Epithelial cell of proximal tubule (primary cell): ENCODE measurements at places on chromosomes 5 and 9. TPM values are rescaled to one million over a fixed set of nuclear protein-coding genes. Genes with fewer than 3 reads are reported as not detected.
A peak's percentile ranks its signal among the peaks of the same experiment; 100 is the strongest.

MRPS27 gene
- total RNA-seq, result 54.4 and 86.3 TPM in 2 replicates

ENHO gene
- 0.22 and 0.75 TPM in 2 replicates for total RNA-seq

TLX3 gene
- total RNA-seq, result 0.87 TPM in 1 of 2 replicates, not detected in the other

DNA sequence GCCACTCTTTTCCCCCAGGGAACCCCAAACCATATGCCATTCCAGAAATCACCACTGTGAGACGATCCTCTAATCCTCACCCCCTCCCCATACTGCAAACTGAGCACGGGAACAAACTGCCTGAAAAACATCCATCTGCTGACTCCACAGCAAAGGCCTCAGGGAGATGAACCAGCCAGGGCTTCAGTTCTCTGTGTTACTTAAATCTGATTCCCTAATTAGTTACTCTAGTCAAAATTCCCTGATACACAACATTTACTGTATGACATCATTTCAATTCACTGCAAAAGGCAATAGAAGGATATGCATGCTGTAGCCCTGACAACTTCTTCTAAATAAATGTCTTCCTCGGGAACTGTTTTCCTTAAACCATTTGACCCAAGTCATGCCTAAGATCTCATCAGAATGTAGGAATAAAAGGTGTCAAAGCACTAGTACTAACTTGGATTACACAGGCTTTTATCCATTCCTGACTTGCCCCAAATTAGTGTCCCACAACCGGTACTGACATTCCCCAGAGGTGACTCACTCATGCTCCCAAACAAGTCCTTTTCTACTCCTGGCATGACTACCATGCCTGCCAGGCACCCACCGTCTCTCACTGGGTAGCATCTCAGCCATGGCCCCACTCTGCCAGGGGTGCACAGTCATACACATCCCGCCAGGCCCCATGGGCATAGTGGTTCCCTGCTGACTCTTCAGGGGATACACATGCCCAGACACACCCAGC, 35.0 kb downstream of the MTX3 start:
- DNase-seq, result no peak

DNA sequence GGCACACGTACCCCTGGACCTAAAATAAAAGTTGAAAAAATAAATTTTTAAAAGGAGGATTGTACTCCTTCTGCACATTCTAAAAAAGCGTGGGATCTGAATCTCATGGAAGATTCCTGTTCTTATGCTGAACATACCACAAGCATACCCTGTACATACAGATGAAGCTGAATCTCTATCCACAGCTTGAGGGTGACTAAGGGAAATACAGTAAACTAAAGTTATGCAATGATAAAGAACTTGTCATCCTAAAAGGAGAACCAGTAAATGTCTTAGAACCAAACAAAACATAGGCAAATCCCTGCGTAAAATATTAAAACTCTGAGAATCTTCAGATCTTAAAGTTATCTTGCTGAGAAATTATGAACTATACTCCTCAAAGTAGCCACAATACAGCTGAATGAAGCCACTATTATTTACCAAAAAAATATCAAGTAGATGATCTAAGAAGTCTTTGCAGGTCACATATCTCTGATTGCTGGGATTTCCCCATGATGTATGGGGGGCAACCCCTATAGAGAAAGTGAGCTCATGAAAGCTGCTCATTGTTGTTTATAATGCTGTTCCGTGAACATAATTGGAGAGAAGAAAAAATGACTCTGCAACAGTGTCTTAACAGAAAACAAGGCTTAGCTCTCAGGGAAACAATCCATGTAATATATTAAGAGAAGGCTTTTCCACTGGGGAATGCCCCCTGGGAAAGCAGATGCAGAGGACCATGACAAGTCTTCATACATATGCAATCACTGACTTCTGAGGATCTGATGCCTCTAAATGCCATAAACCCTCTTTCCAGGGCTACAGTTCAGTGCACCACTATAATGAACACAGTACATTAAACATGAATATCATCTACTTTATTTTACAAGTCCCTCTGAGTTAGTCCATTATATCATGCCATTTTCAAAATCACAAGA, 210.1 kb downstream of the EPB41L4A start:
- no peak for DNase-seq

DNA sequence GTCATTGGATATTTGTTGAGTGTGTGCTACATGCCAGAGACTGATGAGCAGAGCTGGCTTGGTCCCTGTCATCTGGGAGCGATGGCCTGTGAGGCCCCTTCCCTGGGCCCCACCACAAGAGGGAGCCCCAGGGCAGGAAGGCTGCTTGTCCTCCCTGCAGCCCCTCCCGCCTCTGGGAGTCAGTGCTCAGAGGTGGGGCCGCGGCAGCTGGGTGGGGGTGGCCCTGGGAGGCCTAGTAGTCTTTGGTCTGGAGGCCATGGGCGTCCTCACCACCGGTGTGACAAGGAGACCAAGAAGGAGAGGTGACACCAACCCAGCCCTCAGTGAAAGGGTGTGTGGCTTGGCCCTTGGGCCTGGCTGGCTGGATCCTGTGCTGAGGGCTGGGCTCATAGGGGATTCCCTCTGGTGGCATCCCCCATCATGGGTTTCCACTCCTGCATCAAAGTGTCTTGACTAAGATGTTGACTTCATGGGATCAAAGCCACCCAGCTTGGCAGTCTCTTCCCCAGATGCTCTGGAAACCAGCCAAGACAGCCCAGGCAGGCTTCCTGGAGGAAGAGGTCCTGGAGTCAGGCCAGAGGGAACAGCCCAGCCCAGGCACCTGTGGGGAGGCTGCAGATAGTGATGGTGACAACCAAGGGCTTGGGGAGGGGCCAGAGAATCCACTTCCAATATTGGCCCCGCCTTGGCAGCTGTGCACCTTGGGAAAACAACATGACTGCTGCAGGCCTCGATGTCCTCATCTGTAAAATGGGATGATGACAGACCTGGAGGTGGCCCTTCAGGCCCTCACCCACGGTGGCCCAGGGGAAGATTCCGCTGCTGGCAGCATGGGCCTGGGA, 166.7 kb downstream of the GAPVD1 start:
- no peak for DNase-seq

DNA sequence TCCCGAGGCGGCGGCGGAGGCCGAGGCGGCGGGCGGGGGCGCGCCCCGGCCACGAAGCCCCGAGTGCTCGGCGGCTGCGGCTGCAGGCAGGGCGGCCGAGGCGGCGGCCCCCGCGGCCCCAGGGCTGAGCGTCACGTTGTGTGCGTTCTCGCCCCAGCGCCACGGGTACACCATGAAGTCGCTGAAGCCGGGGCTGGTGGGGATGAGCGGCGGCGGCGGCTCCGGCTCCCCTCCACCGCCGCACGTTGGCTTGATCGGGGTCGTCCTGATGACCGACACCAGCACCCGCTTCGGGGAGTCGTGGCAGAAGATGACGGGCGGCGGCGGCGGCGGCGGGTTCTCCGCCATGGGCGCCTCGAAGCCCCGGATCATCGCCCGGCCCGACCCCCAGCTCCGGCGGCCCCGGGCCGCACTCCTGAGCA, 498 bp downstream of the ZNF367 start:
- DNase-seq, result no peak

GRCh38 chr5:148820461-148821395, 5.7 kb upstream of the ADRB2 start:
- no peak for DNase-seq

DNA sequence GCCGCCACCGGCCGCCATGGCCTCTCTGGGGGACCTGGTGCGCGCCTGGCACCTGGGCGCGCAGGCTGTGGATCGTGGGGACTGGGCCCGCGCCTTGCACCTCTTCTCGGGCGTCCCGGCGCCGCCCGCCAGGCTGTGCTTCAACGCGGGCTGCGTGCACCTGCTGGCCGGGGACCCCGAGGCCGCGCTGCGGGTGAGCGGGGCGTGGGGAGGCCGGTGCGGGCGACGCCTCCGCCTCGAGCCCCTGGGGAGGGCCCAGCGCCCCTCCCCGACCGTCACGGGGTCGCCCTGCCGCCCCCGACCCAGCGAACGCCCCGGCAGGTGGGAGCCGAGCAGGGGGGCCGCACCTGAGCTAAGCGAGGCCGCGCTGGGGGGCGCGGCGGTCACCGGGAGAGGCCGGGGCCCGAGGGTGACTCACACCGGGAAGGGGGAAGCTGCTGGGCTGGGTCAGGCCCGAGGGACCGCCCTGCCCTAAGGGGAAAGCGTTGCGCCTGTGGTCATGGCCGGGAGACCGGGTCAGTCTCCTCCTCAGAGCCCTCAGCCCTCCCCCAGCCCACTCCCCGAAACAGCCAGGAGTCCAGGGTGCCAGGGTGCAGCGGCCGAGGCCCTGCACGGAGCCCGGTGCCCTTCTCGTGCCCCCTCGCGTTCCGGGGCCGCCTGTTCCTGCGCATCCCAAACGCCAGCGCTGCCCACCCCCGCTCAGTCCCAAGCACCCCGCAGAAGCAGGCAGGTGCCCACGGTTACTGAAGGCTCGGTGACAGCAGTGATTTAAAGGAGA, 510 bp downstream of the NOXA1 start:
- no peak for DNase-seq

GRCh38 chr5:16665601-16666000, 48.8 kb upstream of the RETREG1 start:
- no peak for DNase-seq

GRCh38 chr5:3033033-3033755, 281.7 kb upstream of the IRX2 start:
- no peak for DNase-seq

SPINK13 gene
- 0.07 and 0.58 TPM in 2 replicates for total RNA-seq

DNA sequence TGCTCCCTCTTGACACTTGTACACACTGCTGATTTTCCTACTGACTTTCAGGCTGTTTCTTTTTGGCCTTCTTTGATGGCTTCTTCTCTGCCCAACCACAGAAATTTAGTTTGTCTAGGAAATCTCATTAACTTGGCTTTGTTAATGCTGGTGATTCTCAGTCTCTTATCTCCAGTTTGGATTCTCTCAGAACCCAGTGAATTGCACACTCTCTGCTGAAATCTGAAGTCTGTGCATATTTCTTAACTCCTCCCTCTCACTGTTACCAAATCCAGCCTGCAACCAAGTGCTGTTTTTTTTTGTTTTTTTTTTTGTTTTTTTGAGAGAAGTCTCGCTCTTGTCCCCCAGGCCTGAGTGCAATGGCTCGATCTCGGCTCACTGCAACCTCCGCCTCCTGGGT, 117.2 kb downstream of the CDC42SE2 start:
- DNase-seq, result no peak

C5orf47 gene
- total RNA-seq, result not detected in 2 replicates

ISL1 gene
- not detected in 2 replicates for total RNA-seq

HMCN2 gene
- total RNA-seq, result 0.06 TPM in 1 of 2 replicates, not detected in the other

DNA sequence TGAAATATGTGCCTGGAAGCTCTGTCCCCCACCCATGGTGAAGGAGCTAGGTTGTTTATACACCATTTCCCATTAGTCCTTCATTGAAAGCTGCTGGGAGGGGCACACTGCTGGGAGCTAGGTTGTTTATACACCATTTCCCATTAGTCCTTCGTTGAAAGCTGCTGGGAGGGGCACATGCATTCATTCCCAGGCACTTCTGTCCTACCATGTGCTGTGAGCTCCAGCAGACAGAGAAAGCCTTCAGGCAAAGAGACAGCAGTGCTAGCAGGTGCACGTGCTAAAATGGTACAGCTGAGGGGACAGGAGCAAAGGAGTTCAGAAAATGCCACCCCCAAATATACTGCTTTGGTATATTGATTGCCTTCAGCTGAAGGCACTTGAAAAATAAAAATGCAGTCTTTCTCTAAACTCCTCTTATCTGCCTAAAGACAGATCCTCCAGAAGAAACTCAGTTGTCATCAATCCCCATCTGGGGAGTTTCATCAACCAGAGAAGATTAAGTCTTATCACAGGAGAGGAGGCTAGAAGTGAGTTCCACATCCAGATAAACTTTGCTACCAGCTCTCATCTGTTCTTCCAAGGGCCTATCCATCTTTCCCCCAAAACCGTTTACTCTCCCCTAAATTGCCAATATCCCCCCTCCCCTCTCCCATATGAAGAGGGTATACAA, 27.7 kb upstream of the DAPK1 start:
- DNase-seq, result no peak

DNA sequence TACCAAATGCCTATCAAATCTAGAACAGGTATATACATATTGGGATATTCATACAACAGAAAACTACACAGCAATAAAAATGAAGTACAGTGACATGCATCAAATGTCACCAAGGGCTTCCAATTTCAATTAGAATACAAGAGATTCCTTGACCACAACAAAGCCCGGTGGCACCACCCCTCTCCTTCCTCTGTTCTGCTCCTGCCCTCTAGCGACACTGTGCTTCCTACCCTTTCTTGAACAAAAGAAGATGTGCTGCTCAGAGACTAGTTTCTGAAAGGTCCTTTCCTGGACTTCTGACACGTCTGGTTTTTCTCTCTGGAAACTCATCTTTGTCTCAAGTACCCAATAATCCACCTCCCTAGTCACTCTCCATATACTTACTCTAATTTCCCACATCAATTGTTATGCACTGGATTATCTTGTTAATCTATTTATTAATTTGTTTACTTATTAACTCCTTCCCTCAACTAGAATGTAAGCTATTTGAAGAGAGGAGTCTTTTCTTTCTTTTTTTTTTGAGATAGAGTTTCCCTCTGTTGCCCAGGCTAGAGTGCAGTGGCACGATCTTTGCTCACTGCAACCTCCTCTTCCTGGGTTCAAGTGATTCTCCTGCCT, 70.4 kb upstream of the CTSV start:
- peak; percentile 31 for DNase-seq

FABP6 gene
- total RNA-seq, result not detected in 2 replicates

SLC22A4 gene
- 0.75 and 1.6 TPM in 2 replicates for total RNA-seq

ADAMTS16 gene
- under 0.01 and 0.22 TPM in 2 replicates for total RNA-seq

DNA sequence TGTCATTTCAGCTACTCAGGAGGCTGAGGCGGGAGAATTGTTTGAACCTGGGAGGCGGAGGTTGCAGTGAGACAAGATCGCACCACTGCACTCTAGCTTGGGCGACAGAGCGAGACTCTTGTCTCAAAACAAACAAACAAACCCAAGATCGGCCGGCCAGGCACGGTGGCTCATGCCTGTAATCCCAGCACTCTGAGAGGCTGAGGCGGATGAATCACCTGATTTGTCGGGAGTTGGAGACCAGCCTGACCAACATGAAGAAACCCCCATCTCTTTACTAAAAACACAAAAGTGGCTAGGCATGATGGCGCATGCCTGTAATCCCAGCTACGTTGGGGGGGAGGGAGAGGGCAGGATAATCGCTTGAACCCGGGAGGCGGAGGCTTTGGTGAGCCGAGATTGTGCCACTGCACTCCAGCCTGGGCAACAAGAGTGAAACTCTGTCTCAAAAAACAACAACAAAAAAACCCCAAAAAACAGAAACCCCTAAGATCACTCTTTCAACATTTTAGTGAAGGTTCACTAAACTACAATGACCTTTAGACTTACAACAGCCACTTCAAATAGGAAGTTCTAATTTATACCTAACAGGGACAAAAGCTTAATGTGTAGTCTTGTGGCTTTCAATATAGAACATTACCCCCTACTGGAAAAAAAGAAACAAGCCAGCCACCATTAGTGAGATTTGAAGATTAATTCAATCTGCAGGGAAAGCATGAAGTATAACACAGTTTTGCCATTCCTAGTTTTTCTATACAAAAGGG, 7.0 kb downstream of the HSPA9 start:
- DNase-seq, result peak; percentile 52

- DNase-seq, result no peak
Observed at GRCh38 chr9:137851516-137852267, 25.9 kb upstream of the CACNA1B start.

GRCh38 chr5:126016256-126016655, 407.0 kb upstream of the GRAMD2B start:
- DNase-seq, result no peak
